ENCODE measurements at places on chromosomes 12 and 14. TPM values are rescaled to one million over a fixed set of nuclear protein-coding genes. Genes with fewer than 3 reads are reported as not detected.

DNA sequence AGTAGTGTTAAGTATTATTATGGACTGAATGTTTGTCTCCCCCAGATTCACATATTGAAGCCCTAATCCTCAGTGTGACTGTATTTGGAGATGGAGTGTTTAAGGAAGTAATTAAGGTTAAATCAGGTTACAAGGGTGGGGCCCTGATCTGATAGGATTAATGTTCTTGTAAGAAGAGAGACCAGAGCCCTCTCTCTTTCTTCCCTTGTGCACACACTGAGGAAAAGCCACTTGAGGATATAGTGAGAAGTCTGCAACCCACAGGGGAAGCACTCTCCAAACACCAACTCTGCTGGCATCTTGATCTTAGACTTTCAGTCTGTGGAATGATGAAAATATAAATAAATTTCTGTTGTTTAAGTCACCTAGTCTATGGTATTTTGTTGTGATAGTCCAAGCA, 2.2 kb upstream of the KLRG1 start:
- H3K36me3 ChIP-seq, result no peaks in the 10 kb centered on the region
- no peak for DNase-seq
- H3K4me1 ChIP-seq, result no peaks in the 10 kb centered on the region
- H3K27me3 ChIP-seq, result no peaks in the 10 kb centered on the region

DDX54 gene
- total RNA-seq, result 60.7 TPM

GRCh38 chr14:49918706-49919105, 25.8 kb downstream of the ARF6 start:
- DNase-seq, result no peak
- H3K4me1 ChIP-seq, result no peaks in the 10 kb centered on the region
- H3K27me3 ChIP-seq, result no peaks in the 10 kb centered on the region
- H3K4me3 ChIP-seq, result no peak overlapping the region
- no peaks in the 10 kb centered on the region for H3K36me3 ChIP-seq
- no peak overlapping the region for H3K27ac ChIP-seq

HVCN1 gene
- not detected for total RNA-seq

JKAMP gene
- total RNA-seq, result 12.9 TPM

DNAJC22 gene
- total RNA-seq, result 25.4 TPM

DNA sequence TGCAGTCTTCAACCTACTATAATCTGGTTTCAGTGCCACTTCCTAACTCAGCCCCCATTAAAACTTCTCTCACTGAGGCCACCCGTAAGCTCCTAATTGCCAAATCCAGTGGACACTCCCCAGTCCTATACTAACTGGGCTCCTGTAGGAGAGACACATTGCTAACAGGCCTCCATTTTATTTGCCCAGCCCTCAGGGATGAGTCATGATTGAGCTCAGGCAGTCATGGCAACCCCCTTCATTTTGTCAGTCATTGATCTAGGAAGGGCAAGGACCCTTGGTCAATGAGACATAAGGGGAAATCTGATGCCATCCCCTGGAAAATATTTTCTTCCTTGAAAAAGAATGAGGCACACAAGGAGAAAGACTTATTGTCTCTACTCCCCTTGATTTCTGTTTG, 70.1 kb upstream of the HIF1A start:
- H3K27me3 ChIP-seq, result no peaks in the 10 kb centered on the region
- H3K36me3 ChIP-seq, result no peaks in the 10 kb centered on the region
- H3K27ac ChIP-seq, result no peak overlapping the region
- DNase-seq, result no peak
- H3K4me3 ChIP-seq, result no peak overlapping the region
